ENCODE measurements at places on chromosomes 7 and 10. TPM values are rescaled to one million over a fixed set of nuclear protein-coding genes. Genes with fewer than 3 reads are reported as not detected.

The MMRN2 gene
- 26.7 TPM for polyA plus RNA-seq

The EN2 gene
- polyA plus RNA-seq: 0.07 TPM

The AS3MT gene
- polyA plus RNA-seq: 22.6 TPM

The CYP2C19 gene
- not detected for polyA plus RNA-seq

The PNLIPRP2 gene
- 0.05 TPM for polyA plus RNA-seq

The CYP26C1 gene
- polyA plus RNA-seq: 0.04 TPM

The GNAI1 gene
- polyA plus RNA-seq: 132 TPM

The OR6V1 gene
- polyA plus RNA-seq: not detected

The PAPOLB gene
- 0.11 TPM for polyA plus RNA-seq

The MYH16 gene
- polyA plus RNA-seq: 0.04 TPM

The MYPN gene
- polyA plus RNA-seq: 0.05 TPM

The WDR86 gene
- 26.3 TPM for polyA plus RNA-seq

The TMEM72 gene
- 67.6 TPM for polyA plus RNA-seq

The NODAL gene
- polyA plus RNA-seq: 0.17 TPM

The NEUROG3 gene
- polyA plus RNA-seq: not detected

The ATAD1 gene
- 54.4 TPM for polyA plus RNA-seq

The SRPK2 gene
- 61.1 TPM for polyA plus RNA-seq

The ERVW-1 gene
- polyA plus RNA-seq: 0.83 TPM

The ATRNL1 gene
- polyA plus RNA-seq: 26.6 TPM

The RBP3 gene
- 0.07 TPM for polyA plus RNA-seq

The ARF5 gene
- 184 TPM for polyA plus RNA-seq

The NUB1 gene
- polyA plus RNA-seq: 91.7 TPM

The AMZ1 gene
- polyA plus RNA-seq: 0.12 TPM

The SUN3 gene
- polyA plus RNA-seq: 0.29 TPM

The C10orf88 gene
- 21.2 TPM for polyA plus RNA-seq

Data from right renal pelvis (tissue), 4 donors.